ENCODE measurements at places on chromosomes 1 and 21.

GRCh38 chr1:76993036-76993435, 125.8 kb downstream of the ST6GALNAC5 start:
- no peak for DNase-seq

- peak; percentile 82 for DNase-seq
These were observed 21.3 kb downstream of the RRP1 start for GRCh38 chr21:43810505-43811261.

DNA sequence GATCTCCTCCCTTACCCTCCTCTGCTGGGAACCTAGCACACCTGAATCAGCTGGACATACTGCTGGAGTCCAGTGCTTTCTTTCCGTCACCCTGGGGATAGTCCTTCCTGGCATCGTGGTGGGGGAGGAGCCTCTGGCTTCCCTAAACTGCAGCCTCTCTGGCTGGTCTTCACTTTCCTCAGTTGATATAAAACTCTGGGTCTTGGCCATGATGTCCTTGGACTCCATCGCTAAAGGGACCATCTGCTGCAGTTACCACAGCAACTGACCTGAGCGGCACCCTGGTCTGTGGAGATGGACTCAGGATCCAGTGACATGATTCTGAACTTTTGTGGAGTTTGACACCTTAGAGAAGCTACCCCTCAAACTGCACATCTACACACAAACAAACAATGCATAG, 22.8 kb downstream of the PARS2 start:
- DNase-seq: no peak

DNA sequence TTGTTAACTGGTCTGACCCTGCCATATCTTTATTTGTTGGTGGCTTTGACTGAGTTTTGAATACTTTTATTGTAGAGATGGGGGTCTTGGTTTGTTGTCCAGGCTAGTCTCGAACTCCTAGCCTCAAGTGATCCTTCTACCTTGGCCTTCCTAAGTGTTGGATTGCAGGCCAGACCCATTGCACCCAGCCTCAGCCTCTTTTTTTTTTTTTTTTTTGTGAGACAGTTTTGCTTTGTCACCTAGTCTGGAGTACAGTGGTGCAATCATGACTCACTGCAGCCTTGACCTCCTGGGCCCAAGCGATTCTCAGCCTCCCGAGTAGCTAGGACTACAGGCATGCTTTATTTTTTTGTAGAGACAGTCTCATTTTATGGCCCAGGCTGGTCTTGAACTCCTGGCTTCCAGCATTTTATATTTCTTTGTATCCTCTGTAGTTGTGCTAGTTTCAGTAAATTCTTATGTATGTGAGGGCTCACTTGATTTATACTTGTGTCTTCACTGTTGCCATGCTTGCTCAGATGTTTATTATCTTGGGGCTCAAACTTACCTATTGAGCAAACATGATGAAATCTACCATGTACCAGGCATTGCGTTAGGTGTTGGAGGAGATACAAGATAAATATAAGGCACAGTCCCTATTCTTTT, 24.1 kb downstream of the THRAP3 start:
- DNase-seq: no peak

DNA sequence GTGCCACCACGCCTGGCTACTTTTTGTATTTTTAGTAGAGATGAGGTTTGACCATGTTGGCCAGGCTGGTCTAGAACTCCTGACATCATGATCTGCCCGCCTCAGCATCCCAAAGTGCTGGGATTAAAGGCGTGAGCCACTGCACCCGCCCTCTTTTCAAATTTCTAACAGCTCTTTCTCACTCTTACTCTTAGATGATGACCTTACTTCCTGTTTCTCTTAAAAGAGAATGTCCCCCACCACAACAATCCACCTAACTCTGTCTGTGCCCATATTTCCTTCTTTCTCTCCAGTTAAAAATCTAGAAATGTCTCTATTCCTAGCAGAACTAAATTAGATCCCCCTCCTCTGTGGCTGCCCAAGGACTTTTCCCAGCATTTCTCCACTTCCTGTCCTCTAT, 46.6 kb upstream of the RGS2 start:
- no peak for DNase-seq

Measured in stimulated activated CD8-positive, alpha-beta memory T cell treated with anti-CD3 and anti-CD28 coated beads, Interleukin-2, amount 100 ng/mL, for 1 hour (primary cell).